Jurkat, Clone E6-1 (cell line): ENCODE measurements at places on chromosomes 12 and 14.

DNA sequence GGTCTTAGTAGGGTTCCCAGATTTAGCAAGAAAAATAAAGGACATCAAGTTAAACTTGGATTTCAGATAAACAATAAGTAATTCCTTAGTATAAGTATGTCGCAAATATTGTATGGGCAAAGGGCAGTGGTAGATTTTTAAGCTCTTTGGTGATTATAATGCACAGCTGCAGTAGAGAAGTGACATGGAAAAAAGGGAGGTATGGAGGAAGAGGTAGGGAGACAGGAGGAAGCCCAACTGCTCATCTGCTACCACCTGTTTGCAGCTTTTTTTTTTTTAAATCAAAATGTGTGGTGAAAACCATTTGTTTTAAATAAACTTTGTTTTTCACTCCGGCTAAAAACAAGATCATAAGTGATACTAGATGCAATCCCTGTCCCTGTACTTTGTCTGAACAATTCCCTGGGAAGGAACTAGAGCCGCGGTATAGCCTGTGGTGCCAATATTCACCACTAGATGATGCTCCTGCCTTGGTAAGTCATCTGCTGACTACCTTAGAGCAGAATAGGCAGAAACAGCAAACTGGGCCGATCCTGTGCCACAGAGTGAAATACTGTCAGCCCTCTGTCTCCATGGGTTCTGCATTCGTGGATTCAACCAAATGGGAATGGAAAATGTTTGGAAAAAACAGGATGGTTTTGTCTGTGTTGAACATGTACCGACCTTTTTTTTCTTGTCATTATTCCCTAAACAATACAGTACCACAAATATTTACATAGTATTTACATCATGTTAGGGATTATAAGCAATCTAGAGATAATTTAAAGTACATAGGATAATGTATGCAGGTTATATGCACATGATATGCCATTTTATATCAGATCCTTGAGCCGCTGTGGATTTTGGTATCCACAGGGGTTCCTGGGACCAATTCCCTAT, 62.4 kb upstream of the PLBD1 start:
- peak; percentile 58 for DNase-seq

GRCh38 chr12:107990325-107990724, 138.8 kb upstream of the WSCD2 start:
- DNase-seq, result peak; percentile 43

GRCh38 chr12:50043854-50044253, 13.5 kb upstream of the ASIC1 start:
- DNase-seq, result no peak

DNA sequence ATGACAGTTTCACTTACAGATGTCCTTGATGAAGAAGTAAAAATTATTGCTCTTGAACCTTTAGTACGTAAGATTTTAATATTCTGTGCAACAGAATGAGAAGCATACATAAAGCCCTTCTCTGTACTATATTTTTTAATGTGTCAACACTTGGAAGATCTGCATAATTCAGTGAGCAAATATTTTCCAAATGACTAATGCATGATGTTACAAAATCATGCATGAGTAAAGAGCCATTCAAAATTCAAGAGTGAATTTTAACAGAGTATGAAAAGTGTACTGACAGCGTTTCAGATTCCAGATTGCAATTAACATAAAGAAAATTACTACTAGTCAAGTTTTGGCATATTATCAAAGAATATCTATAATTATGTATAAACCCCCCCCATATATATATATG, 101.4 kb upstream of the BBS10 start:
- no peak for DNase-seq

DNA sequence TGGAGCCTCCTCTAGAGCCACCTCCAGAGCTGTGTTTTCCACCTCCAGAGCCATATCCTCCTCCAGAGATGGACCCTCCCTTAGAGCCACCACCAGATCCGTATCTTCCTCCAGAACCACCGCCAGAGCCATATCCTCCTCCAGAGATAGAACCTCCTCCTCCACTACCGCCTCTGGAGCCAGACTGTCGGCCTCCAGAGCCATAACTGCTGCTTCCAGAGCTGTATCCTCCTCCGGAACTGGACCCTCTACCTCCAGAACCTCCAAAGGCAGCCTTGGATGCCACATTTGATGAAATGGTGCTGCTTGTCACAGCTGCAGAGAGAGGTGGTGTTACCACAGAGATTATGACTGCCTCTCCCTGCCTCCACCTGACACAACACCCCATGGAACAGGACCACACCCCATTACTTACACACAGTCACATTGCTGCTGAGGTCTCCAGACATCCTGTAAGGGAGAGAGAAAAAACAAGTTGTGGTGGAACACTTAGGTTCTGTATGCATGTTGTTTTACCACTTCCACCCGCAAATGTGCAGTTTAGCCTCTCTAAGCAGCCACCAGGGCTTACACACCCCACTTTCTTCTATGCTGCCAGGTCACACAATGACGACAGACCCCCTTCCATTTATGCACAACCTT, 6.8 kb downstream of the KRT2 start:
- peak; percentile 99 for DNase-seq

- DNase-seq, result peak; percentile 81
These were observed 196.2 kb downstream of the CACNA1C start for GRCh38 chr12:2248901-2249381.

GRCh38 chr14:99773521-99774497, 19.4 kb upstream of the EML1 start:
- no peak for DNase-seq

DNA sequence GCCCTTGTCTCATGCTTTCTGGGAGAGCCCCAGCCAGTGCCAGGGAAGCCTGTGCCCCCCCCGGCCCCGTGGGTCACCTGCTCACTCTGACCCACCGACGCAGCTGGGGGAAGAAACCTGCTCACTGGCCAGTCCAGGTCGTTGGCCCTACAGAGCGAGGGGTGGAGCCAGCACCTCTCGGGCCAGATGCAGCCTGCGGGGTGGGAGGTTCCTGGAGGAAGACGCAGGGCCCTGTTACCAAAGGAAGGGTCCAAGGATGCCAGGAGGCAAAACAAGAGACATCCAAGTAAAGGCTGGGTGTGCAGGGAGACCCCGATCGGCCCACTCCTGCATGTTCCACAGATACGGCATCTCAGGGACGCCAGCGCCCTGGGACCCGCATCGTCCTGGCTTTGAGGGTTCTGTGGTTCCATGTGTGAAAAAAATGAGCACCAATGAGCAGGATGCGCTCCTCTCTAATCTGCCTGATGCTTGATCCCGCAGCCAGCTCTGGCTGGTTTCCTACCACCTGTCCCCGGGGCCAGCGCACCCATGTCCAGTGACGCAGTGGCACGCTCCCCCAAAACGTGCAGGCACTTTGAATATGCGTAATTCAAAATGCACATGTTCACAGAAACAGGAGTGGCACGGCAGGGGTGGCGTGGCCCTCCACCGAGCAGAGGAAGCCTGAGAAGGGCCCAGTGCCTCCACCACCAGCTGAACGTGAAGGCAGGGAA, 66.0 kb upstream of the GALNT9 start:
- DNase-seq, result no peak

DNA sequence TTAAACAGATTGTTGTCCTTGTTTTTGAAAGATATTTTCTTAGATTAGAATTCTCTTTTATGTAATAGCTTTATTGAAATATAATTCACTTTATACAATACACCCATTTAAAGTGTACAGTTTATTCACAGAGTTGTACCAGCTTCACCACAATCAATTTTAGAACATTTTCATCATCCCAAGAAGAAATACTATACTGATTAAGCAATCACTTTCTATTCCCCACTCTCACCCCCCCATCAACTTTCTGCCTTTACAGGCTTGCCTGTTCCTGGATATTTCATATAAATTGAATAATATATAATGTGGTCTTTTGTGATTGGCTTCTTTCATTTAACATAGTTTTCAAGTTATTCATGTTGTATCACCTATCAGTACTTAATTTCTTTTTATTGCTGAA, 44.4 kb downstream of the ARHGAP5 start:
- DNase-seq, result no peak

- no peak for DNase-seq
These were observed 215.4 kb upstream of the RTL1 start for GRCh38 chr14:101118746-101119591.

- DNase-seq, result no peak
These were observed 7.2 kb upstream of the SDR9C7 start for GRCh38 chr12:56941299-56942017.

- no peak for DNase-seq
These were observed 38.4 kb upstream of the BCL2L14 start for GRCh38 chr12:12032260-12032791.

DNA sequence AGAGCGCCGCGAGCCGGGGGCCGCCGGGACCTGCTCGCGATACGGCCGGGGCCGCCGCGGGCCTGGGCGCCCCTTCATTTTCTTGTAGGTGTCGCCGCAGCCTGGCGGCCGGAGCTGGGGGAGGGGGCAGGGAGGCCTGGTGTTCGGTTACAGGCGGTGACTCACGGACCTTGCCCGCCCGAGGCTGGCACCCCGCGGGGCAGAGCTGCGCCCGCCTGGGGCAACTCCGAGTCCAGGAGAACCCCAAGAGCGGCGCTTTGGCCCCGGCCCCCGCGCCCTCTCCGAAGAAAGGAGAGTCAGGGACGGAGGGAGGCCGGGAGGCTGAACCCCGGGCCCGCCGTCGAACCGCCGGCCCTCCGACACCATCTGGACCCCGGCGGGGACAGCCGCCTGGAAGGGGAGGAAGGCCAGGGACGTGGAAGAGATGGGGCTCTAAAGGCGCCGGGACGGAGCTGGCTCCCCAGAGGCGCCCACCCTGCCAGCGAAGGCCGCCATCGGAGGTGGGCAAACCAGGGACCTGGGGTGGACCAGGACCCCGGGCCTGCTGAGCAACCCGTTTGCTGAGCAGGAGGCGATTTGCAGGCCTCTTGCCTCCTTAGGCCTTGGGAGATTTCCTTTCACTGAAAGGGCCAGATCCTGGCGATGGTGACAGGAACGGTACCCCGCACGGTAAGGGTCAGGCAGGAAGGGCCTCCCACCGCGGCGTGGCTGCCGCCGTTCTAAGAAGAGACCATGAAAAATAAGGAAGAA, 843 bp upstream of the NUAK1 start:
- no peak for DNase-seq

DNA sequence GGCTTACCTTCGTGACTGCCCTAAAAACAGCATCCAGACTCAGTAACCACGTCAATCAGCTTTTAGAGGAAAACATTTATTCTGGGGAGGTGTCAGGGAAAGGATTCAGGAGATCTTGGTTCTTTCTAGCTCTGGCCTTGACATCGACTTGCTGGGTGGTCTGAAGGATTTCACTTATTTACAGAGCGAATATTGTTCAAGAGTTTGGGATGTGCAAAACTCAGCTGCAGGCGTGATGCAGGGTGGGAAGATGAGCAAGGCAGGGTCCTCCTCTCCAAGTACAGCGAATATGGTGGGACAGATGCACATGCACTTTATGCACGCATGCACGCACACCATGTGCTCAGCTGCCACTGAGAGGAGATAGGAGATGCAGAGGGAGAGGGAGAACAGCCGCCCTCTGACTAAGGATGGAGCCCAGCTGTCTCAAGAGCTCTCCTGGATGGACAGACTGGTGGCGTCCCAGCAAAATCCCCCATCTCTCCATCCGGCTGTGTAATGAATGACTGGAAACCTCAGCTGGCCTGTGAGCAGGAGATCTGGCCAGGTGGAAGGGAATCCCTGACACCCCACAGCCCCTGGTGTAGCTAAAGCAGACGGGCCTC, 24.4 kb upstream of the BDKRB1 start:
- no peak for DNase-seq

DNA sequence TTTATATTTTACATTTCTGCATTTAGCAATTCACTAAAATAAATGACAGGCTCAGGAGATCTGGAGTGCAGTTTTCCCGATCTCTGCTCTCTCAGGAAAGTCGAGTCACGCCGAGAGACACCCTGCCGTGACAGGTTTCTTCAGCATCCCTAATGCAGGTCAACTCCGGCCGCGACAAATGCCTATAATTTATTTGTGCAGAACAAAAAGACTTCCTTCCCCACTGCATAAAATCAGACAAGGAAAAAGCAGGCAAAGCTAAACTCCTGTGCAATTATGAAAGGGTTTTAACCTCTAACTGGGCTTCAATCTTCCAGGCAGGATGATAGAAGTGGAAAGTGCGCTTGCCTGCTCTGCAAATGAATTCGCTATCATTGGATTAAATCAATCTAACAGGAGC, 28.1 kb downstream of the SPRING1 start:
- DNase-seq, result no peak

GRCh38 chr14:54845641-54846040, 57.0 kb downstream of the GCH1 start:
- no peak for DNase-seq

GRCh38 chr14:90905531-90905930, 89.3 kb upstream of the TTC7B start:
- no peak for DNase-seq

- no peak for DNase-seq
These were observed 300.4 kb downstream of the SNAPC1 start for GRCh38 chr14:62062645-62063044.

DNA sequence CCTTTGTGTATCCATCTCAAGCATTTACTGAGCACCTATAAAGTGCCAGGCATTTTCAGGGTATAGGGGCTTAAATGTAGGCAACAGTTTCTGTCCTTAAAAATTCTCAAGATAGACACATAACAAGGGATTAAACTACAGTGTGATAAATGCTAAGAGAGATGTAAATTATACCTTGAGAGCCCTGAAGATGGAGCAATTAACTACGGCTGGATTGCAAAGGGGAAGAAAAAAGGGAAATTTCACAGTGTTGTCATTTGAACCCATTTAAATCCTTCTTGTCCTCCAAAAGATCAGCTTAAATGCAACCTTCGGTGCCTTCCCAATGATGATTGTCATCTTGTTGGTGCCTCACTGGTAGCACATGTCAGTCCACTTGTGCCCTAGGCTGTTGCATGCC, 11.5 kb upstream of the IL26 start:
- no peak for DNase-seq

GRCh38 chr12:80199931-80200330, 100.6 kb downstream of the OTOGL start:
- no peak for DNase-seq

GRCh38 chr14:103607822-103608221, 21.2 kb upstream of the KLC1 start:
- no peak for DNase-seq

DNA sequence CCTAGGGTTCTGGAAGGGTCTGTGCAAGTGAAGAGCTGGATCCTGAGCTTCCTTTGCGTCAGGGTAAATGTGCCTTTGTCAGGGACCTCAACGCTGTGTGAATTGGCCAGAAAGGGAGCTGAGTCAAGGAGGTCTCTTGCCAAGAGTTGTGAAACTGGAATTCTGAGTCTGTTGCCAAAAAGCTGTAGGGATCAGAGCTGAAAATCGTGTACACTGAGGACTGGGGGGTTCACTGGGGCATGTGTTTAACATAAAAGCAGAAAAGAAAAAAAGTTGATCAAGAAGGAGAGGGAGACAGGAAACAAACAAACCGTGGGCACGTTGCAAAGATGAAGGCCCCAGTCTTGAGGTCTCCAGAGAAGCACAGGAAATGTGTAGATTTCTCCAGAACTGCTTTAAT, 1081.5 kb downstream of the VRK1 start:
- peak; percentile 67 for DNase-seq
